ENCODE measurements at places on chromosomes 13 and 19. TPM values are rescaled to one million over a fixed set of nuclear protein-coding genes. Genes with fewer than 3 reads are reported as not detected.

DNA sequence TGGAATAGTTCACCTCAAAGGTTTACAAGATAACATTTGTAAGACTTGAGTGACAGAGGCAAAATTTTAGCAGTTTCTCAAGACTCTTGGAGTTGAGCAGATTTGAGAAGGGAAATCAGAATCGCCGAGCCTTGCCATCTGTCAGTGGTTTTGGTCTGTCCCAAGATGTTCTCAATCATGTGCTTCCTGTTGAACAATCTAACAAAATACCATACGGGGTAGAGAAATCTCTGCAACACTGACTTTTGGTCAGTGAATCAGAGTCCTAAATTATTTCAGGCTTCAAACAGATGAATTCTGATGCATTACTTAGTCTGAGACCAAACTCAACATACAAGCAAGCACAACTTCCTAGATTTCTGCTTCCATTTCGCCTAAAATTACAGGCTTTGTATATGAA lies 3.8 kb downstream of the KCTD12 start:
- H3K27me3 ChIP-seq = no peaks in the 10 kb centered on the region
- H3K4me3 ChIP-seq = no peak overlapping the region
- no peak overlapping the region for H3K27ac ChIP-seq
- H3K36me3 ChIP-seq = no peaks in the 10 kb centered on the region
- no peak for DNase-seq
- H3K4me1 ChIP-seq = peaks cover 29% of the 10 kb centered on the region

ZNF541 gene
- total RNA-seq = 0.14 TPM

GRCh38 chr19:8965887-8966286 lies 44.3 kb downstream of the MUC16 start:
- no peak for DNase-seq
- H3K36me3 ChIP-seq = no peaks in the 10 kb centered on the region

SPACA4 gene
- not detected for total RNA-seq

GRCh38 chr13:78152415-78152814 lies 233.8 kb upstream of the EDNRB start:
- no peak overlapping the region for H3K27ac ChIP-seq
- DNase-seq = no peak
- H3K4me3 ChIP-seq = no peak overlapping the region
- no peaks in the 10 kb centered on the region for H3K4me1 ChIP-seq

GRCh38 chr19:18519962-18520847 lies 1.7 kb downstream of the ELL start:
- peak overlapping the region; percentile 92 for H3K27ac ChIP-seq
- H3K4me3 ChIP-seq = peak overlapping the region; percentile 74
- DNase-seq = no peak
- no peaks in the 10 kb centered on the region for H3K27me3 ChIP-seq
